ENCODE measurements at places on chromosomes 11 and 22.
A peak's percentile ranks its signal among the peaks of the same experiment; 100 is the strongest.

DNA sequence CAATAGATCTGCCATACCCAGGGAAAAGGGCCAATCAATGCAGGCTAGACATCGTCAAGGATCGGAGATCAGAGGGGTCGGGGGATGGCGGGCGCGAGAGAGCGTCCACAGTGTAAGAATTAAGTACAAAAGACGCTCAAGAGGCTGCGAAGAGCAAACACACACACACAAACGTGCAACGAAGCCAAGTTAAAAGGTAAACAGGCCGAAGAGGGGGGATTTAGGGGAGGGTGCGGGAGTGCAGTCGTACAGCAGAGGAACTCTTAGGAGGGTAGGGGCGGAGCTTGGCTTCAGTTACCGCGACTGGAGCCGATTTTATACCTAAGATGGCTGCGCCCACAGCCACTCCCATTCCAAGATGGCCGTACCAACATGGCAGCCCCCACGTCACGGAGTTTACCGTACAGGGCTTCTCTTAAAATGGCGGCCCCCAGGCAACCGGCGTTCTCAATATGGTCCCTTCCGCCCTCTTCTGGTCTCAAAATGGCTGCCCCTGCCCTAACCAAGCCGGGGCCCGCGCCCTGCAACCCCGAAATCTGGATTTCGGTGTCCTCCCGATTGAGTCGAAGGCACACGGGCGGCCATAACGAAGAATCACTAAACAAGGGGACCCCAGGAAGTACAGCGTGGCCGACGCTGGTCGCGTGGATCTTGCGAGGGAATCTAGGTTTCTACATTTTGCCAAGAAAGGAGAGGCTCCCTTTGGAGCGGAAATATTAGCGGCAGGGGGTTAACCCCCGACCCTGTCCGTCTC is 1.9 kb downstream of the GNG3 start:
- DNase-seq = peak; percentile 96

- DNase-seq = no peak
Observed at GRCh38 chr22:42766860-42767259, 46.2 kb upstream of the A4GALT start.

GRCh38 chr11:66315498-66315885 is 1.4 kb downstream of the CD248 start:
- DNase-seq = no peak

GRCh38 chr11:102429691-102430090 is 22.9 kb downstream of the TMEM123 start:
- DNase-seq = no peak

- no peak for DNase-seq
Observed at GRCh38 chr11:75077316-75077715, 19.4 kb downstream of the OR2AT4 start.

DNA sequence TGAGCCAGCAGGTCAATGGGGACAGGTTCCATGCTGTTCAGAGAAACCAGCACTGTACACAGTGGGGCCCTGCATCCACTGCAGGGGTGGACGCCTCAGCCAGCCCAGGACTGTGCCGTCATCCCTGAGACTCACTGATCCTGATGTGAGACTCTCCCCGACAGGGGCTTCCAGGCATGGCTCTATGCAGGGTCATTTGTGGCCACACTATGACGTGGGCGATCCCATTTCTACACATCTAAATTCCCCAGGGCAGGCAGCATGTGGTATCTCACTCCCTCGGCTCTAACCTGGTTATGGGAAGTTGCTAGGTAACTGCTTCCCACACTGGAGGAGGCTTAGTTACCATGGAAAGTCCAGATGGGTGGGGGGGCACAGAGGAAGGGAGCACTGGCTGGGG is 14.2 kb upstream of the FAM83F start:
- DNase-seq = no peak

GRCh38 chr22:37342065-37342464 is 59.8 kb downstream of the CYTH4 start:
- DNase-seq = no peak

GRCh38 chr11:21501245-21501644 is 691.6 kb upstream of the ANO5 start:
- DNase-seq = no peak

DNA sequence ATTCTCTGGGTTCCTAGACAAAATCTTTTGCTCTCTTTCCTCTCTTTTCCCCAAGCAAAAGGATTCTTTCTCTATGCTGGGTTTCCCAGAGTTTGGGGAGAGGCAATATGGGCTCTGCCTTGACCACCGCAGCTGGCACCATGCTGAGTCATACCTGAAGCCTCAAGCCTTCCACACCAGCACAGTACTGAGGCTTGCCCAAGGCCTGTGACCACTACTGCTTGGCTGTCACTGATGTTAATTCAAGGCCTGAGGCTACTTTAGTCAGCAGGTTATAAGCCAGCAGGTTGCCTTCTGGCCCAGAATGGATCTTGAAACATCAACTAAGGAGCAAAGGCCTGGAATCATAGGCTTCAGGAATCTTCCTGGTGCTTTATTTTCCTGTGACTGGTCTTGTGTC is 185.3 kb downstream of the DYNC2H1 start:
- DNase-seq = no peak

DNA sequence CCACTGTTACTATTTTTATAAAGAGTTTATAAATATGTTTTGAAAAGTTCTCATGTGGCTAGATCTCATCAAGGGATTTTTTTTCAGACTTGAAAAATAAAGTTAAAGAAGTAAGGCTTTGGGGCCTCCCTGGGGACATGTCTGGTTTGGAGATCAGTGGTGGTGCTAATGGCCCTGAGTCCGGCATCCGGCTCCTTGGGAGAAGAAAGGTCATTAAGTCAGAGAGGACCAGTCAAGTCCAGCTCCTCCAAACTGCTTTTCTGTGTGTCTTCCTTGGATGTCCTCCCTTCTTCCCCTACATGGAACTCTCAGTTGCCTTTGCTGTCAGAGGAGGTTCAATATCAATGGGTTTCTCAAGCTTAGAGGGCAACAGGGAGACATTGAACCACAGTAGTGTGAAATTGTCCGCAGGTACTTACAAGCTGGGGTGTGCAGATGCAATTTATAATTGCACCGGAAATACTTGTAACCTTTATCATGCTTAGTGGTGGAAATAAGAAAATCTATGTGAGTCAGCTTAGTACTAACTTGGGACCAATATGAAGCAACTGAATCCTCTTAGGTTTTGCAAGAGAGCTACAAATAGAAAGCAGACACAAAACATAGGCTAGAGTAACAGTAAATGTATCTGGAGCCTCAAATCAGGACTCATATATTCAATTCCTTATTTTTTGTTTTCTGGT is 144.3 kb downstream of the TEAD1 start:
- DNase-seq = no peak

GRCh38 chr22:40826984-40827741 is 8.0 kb upstream of the SLC25A17 start:
- DNase-seq = no peak

DNA sequence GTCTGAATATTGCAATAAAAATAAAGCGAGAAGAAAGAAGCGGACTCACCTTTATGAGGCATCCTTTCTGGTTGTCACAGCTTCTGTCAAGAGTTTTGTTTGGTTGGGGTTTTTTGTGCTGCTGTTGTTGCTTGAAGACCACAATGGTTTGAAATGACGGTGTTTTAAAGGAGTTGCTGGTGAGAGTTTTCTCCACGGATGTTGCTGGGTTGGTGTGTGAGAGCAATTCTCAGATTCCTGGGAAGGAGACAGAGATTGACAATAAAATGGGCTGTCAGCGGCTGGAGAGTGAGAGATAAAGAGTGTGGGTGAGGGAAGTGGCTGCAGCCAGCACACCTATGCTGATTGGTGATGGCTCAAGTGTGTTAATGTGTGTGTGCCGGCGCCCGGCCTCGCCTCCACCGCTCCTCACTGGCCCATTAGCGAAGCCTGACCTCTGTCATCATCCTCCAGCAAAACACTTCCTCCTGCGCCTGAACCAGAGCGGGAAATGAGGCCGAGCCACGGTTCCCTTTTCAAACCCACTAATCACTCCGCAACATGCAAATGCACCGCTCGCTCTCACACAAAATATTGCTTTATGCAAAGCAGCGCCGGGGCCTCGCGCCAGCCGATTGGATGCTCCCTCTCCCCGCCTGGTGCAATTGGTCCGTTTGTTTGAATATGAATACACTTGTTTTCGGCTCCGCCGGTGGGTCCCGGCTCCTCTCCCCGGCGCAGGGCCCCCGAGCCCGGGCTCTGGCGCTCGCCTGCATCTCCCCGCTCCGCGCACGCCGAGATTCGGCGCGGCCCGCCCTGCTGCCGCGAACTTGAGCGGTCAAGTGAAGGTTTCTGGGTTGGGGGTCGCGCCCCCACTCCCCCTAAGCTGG is at the start of gene PAX6:
Gene PAX6 (minus strand): TSS at position 544 of the 869 bp plus-strand sequence. CDS start 4,911 bp downstream, outside the sequence.
- DNase-seq = peak; percentile 24

DNA sequence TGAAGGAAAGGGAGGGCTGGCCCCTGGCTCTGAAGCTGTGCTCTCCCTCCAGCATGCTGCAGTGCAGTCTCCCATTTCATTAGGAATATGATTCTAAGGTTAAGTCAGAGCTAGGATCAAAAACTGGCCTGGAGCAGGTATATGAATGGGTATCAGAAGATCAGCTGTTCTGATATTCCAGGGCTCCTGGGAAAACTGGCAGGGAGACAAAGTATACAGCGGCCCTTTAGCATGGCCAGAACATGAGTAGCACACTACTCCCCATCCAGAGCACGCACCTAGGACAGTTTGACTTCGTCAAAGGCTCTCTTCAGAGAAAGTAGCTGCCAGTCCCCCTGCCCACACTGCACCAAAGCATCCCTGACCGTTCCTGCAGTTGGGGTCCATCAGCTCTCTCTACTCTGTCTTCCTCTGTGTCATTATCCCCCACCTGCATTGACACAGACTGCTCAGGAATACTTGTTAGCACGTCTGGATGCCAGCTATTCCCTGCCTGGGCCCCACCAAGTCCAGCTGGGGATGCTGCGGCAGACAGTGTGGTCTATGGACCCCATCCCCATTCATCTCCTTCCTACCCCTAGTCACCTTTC is 4.0 kb upstream of the FCHSD2 start:
- no peak for DNase-seq

DNA sequence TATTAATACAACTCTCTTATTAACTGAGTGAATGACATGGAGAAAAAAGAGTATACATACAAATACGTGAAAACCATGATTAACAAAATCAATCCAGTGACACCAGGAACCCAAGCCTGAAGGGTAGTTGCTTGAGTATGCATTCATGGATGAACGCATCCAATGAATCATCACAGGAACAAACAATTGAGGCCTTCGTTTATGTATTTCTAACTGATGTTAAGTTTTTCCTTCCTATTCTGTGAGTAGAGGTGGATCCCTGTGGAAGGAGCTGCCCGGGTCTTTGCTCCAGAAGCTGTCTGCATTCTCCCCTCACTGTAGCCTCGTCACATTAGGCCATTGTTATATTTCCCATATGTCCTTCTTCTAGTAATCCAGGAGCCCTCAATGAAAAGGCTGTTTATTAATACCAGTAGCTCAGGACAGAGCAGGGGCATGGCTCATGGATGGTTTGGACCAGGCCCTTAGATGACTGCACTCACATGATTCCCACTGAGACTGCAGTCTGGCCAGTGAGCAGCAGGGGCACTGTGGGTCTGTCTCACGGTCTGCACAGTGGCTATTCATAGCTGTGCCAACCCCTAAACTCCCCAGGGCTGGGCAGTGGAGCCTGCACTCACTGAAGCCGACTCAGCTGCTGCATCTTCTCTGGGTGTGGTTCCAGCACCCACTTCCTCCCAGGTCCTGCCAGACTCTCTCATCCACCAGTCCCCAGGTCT is 128.1 kb upstream of the TOP3B start:
- peak; percentile 25 for DNase-seq

DNA sequence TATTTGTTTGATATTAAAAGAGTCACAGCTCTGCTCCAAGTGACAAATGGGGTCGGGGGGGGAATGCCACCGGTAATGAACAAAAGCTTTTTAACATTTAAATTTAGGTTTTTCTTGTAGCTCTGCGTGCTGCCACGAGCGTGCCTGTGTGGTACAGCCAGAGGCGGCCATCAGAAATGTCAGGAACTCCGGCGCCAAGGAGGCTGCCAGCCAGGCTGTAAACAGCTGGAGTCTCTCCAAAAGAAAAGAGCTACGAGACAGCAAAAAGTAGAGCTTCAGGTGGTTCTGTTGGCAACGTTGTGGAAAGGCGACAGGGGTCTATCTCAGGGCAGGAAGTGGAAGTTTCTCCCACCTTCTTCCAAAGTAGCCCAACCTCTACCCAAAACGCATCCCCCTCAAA is 532.8 kb downstream of the OPCML start:
- DNase-seq = no peak

- DNase-seq = no peak
Observed at GRCh38 chr11:36130401-36130800, 158.8 kb downstream of the COMMD9 start.

DNA sequence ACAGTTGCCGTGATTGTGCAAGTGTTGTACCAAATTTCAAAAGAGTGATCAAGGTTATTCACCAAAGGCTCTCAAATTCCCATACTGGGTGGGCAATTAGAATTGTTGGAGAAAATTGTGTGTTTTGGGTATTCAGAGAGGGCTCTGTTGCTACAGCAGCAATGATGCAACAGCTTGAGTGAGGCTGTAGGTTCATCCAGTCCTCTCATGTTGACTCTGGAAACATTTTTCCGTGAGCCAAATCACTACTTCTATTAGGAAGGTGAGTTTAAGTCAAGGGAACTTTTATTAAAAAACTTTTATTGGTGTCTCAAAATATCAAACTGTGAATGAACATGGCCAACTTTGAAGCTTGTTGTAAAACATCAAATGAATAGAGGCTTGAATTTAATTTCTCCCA is 116.5 kb downstream of the CD44 start:
- no peak for DNase-seq

GRCh38 chr11:131955904-131956303 is 585.5 kb downstream of the NTM start:
- no peak for DNase-seq

DNA sequence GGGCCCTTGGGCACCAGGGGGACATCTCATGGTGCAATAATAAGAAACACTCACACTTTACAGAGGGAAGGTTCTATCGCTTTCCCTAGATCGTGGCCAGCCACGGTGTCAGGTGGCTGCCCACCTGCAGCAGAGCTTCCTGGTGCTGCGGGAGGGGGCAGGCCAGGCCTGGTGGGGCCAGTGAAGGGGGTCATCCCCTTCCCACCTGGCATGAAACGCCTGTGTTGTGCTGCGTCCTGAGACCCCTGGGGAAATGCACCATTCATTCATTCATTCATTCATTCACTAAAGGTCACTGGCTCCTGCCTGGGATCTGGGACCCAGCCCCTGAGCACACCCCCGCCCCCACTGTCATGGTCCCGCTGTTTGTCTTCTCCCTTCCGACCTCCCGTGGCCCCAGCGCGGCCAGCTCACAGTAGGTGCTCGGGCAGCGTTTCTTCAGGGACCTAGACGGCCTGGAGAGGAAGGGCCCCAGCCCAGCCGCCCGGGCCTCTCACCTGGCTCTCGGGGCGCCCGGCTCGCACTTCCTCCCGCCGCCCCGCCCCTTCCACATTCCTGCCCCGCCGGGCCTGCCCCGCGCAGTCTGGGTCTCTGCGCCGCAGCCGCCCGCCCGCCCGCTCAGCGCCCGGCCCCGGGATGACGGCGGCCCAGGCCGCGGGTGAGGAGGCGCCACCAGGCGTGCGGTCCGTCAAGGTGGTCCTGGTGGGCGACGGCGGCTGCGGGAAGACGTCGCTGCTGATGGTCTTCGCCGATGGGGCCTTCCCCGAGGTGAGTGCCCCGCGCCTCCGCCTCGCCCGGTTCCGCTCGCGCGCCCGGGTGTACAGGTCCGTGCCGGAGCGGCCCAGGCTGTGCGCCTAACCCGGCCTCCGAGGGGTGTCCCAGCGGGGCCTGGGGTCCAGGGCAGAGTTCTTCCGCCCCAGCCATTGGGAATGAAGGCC is at the start of gene RHOD:
Gene RHOD (plus strand): TSS at position 581 of the 938 bp plus-strand sequence. CDS start 56 bp downstream, at position 637.
- DNase-seq = peak; percentile 34
